ENCODE measurements at places on chromosomes 5 and 9. TPM values are rescaled to one million over a fixed set of nuclear protein-coding genes. Genes with fewer than 3 reads are reported as not detected.

DNA sequence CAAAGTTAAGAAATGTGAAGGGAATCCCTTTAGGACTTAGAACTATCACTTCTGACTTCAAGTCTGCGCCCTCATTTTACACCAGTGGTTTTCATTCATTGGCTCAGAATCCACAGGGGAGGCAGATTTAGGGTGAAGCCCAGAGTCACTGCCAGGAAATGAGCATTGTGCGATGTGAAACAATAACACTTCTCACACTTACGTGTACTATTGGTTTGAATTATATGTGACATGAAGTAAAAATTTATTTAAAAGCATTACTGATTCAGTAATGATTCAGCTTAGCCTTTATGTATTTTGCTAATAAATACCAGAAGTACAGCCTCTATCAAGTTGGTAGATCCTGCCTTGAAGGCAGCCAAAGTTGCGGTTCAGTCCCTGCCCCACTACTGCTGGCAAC is 98.6 kb downstream of the PAM start:
- DNase-seq: no peak

DNA sequence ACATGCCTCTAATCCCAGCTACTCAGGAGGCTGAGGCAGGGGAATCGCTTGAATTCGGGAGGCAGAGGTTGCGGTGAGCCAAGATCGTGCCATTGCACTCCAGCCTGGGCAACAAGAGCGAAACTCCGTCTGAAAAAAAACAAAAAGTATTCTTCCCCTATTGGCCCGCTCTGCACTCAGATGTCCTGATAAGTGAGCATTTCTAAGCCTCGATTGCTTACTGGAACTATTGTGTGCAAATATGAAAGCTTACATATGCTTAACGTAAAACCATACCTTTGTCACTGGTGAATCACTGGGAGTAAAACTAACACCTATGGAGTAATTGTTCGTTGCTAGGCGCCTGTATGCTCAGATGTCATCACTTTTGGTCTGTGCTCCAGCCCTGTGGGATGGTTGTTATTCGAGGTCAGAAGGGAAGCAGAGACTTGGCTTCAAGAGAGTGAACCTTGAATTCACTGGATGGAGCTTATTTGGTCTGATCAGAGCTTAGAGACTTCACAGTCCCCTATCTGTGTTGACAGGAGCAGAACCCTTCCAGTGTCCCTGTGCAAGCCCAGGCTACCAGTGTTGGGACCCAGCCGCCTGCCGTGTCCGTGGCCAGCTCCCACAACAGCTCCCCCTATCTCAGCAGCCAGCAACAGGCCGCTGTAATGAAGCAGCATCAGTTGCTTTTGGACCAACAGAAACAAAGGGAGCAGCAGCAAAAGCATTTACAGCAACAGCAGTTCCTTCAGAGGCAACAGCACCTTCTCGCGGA is 25.3 kb upstream of the LTC4S start:
- DNase-seq: no peak

GRCh38 chr9:4620881-4621555 is 41.1 kb upstream of the PLPP6 start:
- no peak for DNase-seq

DNA sequence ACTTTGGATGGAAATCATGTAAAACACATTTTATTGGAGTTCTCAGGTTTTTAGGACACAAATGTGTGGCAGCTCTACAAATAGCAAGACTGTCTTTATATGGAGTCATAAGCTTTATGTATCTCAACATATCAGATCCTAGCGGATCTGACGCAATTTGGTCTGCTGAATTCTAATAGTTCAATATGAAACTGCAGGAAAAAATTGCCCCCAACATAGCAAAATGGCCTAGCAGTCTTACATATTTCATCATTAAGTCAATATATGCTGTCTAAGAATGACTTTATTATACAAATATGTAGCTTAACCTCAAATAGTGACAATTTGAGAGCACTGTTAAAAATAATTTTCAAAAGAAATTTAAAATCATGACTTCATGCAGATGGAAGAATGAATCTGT is 244.3 kb downstream of the TAF11L14 start:
- DNase-seq: no peak

DNA sequence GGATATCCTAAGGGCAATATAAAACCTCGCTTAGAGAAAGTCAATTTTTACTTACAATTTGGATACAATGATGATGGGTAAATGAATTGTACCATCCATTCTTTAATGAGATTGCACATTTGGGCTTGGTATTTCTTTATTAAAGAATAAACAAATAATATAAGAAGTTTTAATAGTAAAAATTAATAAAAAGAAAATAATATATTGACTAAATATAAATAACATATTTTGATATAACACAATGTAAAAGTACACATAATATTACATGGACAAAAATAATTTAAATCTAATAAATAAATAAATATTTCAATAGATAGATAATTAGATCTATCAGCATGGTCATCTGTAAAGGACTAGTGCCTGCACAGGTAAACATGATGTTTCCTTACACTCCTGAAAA is 944 bp downstream of the IFNA21 start:
- no peak for DNase-seq

- no peak for DNase-seq
These were observed 213.3 kb downstream of the DNAH5 start for GRCh38 chr5:13731121-13731628.

GRCh38 chr9:33778700-33779351 is 16.5 kb upstream of the PRSS3 start:
- DNase-seq: peak; percentile 72

GRCh38 chr5:79526928-79527327 is 13.0 kb upstream of the HOMER1 start:
- DNase-seq: no peak

The NACC2 gene
- 21.1 TPM for total RNA-seq

The TAF1L gene
- total RNA-seq: not detected

The CTXN3 gene
- total RNA-seq: not detected

The SLC34A1 gene
- not detected for total RNA-seq

All from body of pancreas (tissue), 4 donors.